ENCODE measurements at places on chromosomes 2 and 18.

DNA sequence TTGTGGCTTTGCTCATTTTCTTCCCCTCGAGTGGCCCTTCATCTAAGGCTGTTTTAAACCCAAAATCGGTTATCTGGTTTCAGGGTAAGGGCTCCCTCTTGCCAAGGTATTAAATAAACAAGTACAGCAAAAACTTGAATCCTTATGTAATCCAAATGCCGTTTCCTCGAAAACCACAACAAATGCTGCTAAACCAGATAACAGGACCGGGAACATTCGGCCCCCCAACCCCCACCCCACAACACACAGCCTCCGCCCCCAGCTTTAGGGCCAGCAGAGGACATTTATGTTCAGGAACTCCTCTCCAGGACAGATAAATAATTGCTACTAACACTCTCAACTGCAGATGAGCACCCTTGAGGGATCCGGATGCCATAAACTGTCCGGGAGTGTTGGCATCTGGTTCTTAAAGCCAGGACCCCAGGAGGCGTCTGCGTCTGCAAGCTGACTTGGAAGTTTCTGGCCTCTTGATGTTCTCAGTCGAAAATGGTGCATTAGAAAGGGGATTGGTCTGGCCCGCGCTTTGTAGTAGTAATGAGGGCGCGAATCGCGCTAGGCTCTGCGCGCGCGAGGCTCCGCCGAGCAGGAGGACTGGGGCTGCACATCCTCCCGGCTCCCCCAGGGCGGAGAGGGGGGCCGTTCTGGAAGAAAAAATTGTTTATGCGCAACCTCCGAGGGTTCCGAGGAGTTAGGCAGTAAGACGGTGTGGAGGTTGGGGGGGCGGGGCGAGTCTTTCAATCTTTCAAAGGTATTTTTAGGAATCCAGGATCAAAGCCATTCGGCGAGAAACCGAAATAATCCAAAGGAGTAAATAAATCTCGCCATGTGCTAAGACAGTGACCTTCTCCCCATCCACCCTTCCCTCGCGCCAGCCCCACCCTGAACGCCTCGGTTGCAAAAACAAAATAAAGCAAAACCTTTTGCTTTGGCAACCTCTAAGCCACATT, 3.9 kb upstream of the ID2 start:
- DNase-seq, result peak; percentile 89

- DNase-seq, result no peak
Observed at GRCh38 chr2:24912986-24913385, 7.1 kb downstream of the ADCY3 start.

DNA sequence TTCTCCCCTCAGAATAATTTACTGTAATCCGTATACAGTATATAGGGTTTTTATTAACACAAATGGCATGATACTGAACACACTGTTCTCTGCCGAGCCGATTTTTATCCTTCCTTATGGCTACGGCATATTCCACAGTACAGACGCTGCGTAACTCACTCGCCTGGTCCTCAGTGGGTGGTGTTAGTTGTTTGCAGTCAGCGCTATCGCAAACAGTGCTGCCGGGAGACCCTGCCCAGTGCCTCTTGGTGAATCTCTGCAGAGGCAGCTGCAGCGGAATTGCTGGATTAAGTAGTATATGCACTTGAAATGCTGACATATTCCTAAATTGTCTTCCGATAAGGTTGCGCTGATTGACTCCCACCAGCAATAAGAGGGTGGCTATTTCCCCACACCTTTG, 73.9 kb downstream of the MARCO start:
- DNase-seq, result no peak

DNA sequence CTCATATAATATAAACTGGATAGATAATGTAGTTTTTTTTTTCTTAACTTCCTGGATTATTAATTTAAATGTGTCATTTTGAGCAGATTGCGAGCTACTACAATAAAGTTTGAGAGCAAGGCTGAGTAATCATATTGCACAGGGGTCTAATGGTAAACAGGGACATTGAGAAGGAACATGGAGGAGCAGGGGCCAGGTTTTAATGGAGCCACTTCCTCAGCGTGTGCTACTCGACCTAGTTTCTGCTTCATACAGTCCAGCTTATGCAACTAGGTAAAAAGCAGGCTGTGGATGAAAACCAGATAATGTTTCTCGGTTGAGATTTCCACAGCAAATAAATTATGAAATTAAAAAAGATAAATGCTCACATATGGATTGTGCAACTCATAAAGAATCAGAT, 1915.7 kb upstream of the CELF4 start:
- no peak for DNase-seq

- no peak for DNase-seq
Observed at GRCh38 chr2:122300758-122301157, 545.3 kb downstream of the TSN start.

DNA sequence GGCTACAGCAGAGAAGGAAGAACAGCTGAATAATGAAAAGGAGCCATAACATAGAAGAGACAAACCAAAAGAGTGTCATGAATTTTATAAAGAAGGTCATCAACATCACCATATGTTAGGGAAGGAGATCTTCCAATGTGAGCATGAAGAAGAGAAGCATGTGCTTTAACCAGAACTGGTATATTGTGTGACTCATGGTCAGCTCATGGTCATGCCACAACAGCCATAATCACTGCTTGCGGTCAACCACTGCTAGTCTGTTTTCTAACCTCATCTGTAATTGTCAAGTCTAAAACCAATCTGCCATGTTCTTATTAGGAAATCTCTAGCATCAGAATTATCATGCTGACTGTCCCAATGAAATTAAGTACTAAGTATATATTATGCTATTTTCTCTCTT, 204.1 kb upstream of the VRK2 start:
- no peak for DNase-seq

DNA sequence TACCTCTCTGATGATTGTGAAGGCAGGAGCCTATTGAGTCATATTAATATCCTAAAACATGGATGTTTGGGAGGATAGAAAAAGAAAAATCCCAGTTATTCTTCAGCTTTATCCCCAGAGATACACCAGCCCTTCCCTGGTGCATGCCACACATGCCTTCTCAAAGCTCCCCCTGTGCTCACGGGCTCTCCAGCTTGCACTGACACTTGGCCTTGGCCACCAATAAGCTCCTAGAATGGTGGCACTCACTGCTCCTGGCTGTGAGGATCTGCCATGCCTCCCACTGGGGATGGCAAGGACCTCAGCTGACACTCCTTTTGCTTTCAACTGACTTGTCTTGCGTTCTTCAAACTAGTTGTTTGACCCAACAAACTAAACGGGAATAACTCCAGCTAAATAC, 15.9 kb downstream of the SLC14A1 start:
- no peak for DNase-seq

DNA sequence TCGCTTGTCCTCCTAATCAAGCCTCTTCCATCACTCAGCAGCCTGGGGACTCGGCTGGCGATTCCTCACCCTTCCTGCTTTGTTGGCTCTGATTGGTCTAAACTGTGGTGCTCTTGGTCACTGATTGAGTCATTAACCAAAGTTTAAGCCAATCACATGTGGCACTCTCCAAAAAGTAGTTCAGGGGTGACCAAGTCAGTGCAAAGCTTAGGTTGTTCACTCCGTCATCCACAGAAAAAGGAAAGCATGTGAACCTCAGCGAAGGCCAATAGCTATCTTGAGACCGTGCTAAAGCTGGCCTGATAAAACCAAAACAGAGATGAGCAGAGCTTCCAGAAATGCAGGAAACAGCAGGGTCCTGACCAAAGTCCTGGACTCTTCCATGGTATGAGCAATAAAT, 4.9 kb downstream of the ALPK2 start:
- DNase-seq, result no peak

DNA sequence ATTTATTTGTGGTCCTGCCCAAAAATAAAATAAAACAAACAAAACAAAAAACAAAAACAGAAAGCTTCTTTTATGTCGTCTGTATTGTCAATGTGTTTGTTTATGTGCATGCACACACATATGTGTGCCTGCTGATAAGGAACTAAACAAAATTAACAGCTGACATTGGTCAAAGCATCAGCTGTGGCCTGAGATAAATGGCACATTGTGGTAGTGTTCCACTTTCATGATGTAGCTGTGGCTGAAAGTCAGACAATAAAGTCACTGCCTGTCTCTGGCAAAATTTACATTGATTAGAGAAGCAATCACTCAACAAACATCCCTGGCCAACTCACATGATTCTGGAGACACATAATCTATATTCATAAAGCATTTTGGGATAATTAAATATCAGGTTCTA, 203.4 kb upstream of the PIK3C3 start:
- no peak for DNase-seq

GRCh38 chr2:181143790-181144300, 163.4 kb downstream of the UBE2E3 start:
- no peak for DNase-seq

GRCh38 chr18:49709347-49709690, 104.0 kb downstream of the ACAA2 start:
- no peak for DNase-seq

GRCh38 chr18:58338961-58339592, 289.8 kb downstream of the ALPK2 start:
- DNase-seq, result peak; percentile 50

GRCh38 chr2:116716444-116716843, 1098.0 kb upstream of the DDX18 start:
- no peak for DNase-seq

- DNase-seq, result no peak
Observed at GRCh38 chr2:54480025-54480424, 23.9 kb downstream of the SPTBN1 start.

- no peak for DNase-seq
Observed at GRCh38 chr2:62284980-62285379, 89.1 kb downstream of the B3GNT2 start.

GRCh38 chr2:222569826-222570225, 86.1 kb downstream of the FARSB start:
- no peak for DNase-seq

- DNase-seq, result no peak
Observed at GRCh38 chr2:187547353-187547979, 6.8 kb downstream of the TFPI start.

DNA sequence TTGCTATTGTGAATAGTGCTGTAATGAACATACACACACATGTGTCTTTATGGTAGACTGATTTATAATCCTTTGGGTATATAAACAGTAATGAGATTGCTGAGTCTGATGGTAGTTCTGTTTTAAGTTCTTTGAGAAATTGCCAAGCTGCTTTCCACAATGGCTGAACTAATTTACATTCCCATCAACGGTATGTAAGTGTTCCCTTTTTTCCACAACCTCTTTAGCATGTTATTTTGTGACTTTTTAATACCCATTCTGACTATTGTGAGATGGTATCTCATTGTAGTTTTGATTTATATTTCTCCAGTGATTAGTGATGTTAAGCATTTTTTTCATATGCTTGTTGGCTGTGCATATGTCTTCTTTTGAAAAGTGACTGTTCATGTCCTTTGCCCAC, 86.7 kb downstream of the TTC27 start:
- DNase-seq, result no peak

Data from right kidney (tissue), 9 donors.